ENCODE measurements at places on chromosomes 12 and 14. TPM values are rescaled to one million over a fixed set of nuclear protein-coding genes. Genes with fewer than 3 reads are reported as not detected.

GRCh38 chr12:104166465-104166864 lies 28.5 kb upstream of the NFYB start:
- DNase-seq, result no peak

- no peak for DNase-seq
These were observed 31.8 kb downstream of the SLC35F4 start for GRCh38 chr14:57834001-57834598.

- no peak for DNase-seq
These were observed 51.7 kb downstream of the PLXNC1 start for GRCh38 chr12:94200069-94200468.

- DNase-seq, result no peak
These were observed 11.9 kb downstream of the VRTN start for GRCh38 chr14:74360163-74360562.

- no peak for DNase-seq
These were observed 298.1 kb upstream of the FOXG1 start for GRCh38 chr14:28468191-28469151.

The CTSG gene
- not detected for total RNA-seq

The TSPAN19 gene
- not detected for total RNA-seq

The CACNA1C gene
- total RNA-seq, result 2.8 TPM

The SYCP3 gene
- not detected for total RNA-seq

The AEBP2 gene
- total RNA-seq, result 18.7 TPM
